ENCODE measurements at places on chromosomes 11 and 22. TPM values are rescaled to one million over a fixed set of nuclear protein-coding genes. Genes with fewer than 3 reads are reported as not detected.

DNA sequence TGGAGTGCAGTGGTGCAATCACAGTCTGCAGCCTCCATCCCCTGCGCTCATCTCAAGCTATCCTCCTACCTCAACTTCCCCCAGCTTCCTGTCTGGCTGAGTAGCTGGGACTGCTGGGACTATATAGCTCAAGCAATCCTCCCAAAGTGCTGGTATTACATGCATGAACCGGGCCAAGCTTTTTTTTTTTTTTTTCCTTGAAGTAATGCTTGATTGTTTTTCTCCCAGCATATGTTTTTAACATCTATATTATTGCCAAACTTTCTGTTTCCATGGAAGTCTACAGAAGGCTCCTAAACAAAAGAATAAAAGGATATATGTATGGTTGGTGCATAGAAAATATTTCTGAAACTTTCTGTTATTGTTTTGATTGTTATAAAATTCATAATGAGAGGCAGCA lies 853.6 kb downstream of the KCNA4 start:
- no peak for DNase-seq

DNA sequence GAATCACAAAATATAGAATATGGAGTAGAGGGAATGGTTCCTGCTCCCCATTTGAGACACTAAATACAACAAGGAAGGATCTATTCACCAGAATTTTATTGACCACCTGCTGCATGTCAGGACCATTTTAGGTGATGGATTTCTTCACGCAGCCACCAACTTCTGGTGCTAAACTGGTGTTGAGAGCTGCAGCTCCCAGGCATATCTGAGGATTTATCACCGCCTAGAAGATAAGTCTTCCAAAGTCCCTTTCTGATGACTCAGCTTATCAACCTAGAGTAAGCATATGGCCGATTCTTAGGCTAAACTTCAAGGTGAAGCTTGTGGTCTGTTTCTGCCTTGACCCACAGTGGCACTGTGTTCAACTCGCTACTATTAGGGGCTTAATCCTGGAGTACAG lies 6.7 kb downstream of the DDI1 start:
- DNase-seq: peak; percentile 52

DNA sequence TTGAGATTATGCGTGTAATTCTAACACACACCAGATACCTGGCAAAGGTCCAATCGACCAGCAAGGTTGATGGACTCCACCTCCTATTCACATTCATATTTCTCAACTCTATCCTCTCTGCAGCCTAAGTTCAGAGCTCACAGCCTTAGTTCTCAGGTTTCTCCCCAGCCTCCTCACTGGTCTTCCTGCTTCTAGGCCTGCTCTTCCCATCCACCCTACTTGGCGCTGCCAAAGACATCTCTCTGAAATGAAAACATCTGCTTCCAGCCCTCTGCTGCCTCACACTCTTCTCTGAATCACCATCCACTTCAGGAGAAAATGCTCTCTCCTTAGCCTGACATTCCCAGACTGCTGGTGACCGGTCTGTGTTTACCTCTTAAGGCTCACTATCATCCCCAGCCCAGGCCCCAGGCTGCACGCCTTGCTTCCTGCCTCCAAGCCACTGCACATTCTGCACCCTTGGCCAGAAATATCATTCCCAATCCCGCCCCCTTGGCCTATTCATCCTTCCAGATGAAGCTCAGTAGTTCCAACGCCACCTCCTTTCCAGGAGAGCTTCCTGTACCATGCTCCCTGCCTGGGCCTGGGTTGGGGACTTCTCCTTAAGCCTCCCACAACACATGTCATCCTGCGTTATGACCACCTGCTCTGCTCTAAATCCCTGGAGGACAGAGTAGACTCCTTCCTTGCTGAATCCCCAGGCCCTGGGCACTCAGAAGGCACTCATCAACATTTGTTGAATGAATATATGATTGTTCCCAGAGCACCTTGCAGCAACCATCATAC lies 3.5 kb downstream of the ARRB1 start:
- DNase-seq: peak; percentile 63

DNA sequence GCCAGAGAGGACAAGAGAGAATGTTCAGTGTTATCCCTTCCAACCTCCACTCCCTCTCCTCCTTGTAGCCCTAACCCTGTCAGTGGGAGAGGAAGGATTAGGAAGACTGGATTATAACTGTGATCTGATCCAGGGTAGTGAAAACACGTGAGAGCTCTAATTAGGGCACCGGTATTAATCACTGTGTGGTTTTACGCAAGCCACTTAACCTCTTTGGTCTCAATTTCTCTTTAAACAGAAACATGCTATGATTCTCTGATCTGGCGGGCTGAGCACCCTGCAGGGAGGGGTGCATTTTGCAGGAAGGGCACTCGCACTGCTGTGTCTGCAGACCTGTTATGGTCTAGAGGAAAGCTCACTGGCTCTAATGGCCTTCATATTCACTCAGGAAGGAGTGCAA lies 11.5 kb downstream of the RPL27A start:
- DNase-seq: no peak

- DNase-seq: no peak
Observed at GRCh38 chr11:42976636-42977217, 335.1 kb upstream of the API5 start.

DNA sequence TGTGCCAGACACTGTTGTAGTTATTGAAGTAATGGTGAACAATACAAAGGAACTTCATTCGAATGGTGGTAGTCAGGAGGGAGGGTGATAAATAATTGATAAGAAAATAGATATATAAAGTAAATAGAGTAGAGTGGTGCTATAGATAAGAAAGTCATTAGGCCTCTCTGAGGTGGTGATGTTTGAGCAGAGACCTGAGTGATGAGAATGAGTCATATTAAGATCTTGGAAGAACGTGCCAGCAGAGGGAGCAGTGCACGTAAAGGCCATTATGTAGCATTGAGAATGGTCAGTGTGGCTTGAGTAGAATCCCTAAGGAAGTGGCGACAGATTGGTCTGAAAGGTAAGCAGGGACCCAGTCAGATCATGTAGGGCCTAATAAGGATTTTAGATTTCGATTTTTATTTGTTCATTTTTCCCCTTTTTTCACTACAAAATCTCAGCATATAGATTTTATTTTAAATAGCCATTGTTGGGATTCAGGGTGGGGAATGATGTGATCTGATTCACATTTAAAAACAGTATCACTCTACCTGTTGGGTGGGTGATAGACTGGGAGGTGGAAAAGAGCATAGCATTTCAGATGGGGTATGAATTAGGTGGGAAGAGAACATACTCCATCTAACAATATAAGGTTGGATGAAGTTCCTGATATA lies 44.7 kb downstream of the CCDC90B start:
- peak; percentile 79 for DNase-seq

- no peak for DNase-seq
Observed at GRCh38 chr11:8808226-8808585, 102.8 kb upstream of the AKIP1 start.

- DNase-seq: no peak
Observed at GRCh38 chr11:64100782-64101353, 65.0 kb downstream of the MACROD1 start.

DNA sequence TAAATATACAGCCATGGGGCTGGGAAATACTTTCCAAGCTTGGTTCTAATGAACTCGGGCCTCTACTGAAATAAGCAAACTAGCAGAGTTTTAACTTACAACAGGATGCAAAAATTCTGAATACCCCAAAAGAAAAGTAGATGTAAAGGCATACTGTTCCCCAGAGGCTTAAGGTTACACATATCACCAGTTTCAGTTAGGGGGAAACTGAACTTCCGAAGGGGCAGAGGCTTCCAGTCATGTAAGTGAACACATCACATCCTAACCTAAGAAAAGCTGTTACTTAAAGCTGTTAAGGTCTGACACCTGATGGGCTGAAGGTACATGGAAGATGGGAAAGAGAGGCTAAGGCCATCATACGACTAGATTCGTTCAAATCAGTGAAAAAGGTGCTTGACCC lies 2.3 kb downstream of the GAB2 start:
- DNase-seq: no peak

GRK3 gene
- 1.5 TPM for polyA plus RNA-seq

TRIM5 gene
- polyA plus RNA-seq: 14.2 TPM

PNPLA5 gene
- polyA plus RNA-seq: 0.11 TPM

PRSS23 gene
- 53.7 TPM for polyA plus RNA-seq

ZBTB16 gene
- 67.5 TPM for polyA plus RNA-seq

TSGA10IP gene
- polyA plus RNA-seq: not detected
